Left ventricle myocardium inferior (tissue), 1 donor: ENCODE measurements at places on chromosomes 2 and 18.
A peak's percentile ranks its signal among the peaks of the same experiment; 100 is the strongest.

GRCh38 chr2:127609818-127610217, 36.1 kb upstream of the GPR17 start:
- no peaks in the 10 kb centered on the region for H3K4me1 ChIP-seq
- H3K4me3 ChIP-seq = no peak overlapping the region
- H3K27me3 ChIP-seq = no peaks in the 10 kb centered on the region

DNA sequence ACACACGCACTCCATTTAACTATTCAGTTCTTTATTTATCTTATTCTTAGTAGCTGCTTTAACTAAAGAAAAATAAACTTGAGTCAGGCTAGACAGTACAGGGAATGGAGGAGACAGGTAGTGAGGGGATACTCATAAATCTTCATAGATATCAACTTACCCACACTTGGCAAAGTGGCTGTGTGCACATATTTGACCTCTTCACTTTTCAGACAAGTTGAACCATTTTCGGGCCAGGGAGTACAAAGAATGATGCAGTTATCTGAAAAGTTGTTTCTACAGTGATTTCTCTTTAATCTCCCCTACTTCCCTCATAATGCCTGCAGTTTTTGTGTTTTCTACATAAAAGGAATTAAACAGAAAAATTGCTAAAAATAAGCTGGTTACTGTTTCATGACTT, 307.5 kb downstream of the GULP1 start:
- H3K4me1 ChIP-seq = no peaks in the 10 kb centered on the region
- peak overlapping the region; percentile 59 for H3K27ac ChIP-seq
- no peak overlapping the region for H3K4me3 ChIP-seq
- DNase-seq = no peak
- H3K27me3 ChIP-seq = no peaks in the 10 kb centered on the region

- H3K27ac ChIP-seq = peak within 1 kb of the TSS; percentile 75
- H3K27me3 ChIP-seq = peaks cover 3% of the 10 kb centered on the region
- DNase-seq = peak; percentile 49
- H3K36me3 ChIP-seq = no peaks in the 10 kb centered on the region
- peaks cover 38% of the 10 kb centered on the region for H3K4me1 ChIP-seq
- peak within 1 kb of the TSS; percentile 78 for H3K4me3 ChIP-seq
Measured at GRCh38 chr2:216632952-216633615, at the start of gene IGFBP2. TSS of gene IGFBP2 (plus strand) at chr2:216633420. CDS start at chr2:216633524, 104 bp downstream.

DNA sequence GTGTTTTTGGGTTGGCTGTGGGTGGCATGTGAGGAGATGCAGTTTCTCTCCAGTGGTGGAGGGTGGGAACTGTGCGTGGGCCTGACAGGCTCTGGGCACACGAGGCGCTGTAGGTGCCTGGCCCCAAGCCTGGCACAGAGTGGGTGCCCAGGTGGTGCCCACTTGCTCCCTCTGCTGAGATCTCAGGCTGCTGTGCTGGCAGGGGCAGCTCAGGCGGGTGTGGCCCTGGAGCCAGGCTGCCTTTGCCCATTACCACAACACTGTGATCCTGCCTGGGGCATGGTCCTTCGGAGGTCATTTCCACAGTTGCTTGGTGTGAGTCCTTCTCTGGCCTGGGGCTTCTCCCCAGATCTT, 20.4 kb downstream of the TSHZ1 start:
- H3K4me3 ChIP-seq = no peak overlapping the region
- H3K4me1 ChIP-seq = peaks cover 56% of the 10 kb centered on the region
- no peak for DNase-seq
- peaks cover 8% of the 10 kb centered on the region for H3K36me3 ChIP-seq
- peak overlapping the region; percentile 63 for H3K27ac ChIP-seq

GRCh38 chr2:3122525-3122924, 255.1 kb downstream of the EIPR1 start:
- H3K4me3 ChIP-seq = no peak overlapping the region
- peaks cover 11% of the 10 kb centered on the region for H3K27me3 ChIP-seq
- DNase-seq = no peak
- H3K27ac ChIP-seq = no peak overlapping the region
- peaks cover 7% of the 10 kb centered on the region for H3K4me1 ChIP-seq
- H3K36me3 ChIP-seq = no peaks in the 10 kb centered on the region

GRCh38 chr2:13000664-13001363, 284.1 kb downstream of the TRIB2 start:
- H3K27ac ChIP-seq = peak overlapping the region; percentile 67
- no peak for DNase-seq
- H3K36me3 ChIP-seq = no peaks in the 10 kb centered on the region
- no peaks in the 10 kb centered on the region for H3K27me3 ChIP-seq
- peaks cover 50% of the 10 kb centered on the region for H3K4me1 ChIP-seq
- peak overlapping the region; percentile 52 for H3K4me3 ChIP-seq

DNA sequence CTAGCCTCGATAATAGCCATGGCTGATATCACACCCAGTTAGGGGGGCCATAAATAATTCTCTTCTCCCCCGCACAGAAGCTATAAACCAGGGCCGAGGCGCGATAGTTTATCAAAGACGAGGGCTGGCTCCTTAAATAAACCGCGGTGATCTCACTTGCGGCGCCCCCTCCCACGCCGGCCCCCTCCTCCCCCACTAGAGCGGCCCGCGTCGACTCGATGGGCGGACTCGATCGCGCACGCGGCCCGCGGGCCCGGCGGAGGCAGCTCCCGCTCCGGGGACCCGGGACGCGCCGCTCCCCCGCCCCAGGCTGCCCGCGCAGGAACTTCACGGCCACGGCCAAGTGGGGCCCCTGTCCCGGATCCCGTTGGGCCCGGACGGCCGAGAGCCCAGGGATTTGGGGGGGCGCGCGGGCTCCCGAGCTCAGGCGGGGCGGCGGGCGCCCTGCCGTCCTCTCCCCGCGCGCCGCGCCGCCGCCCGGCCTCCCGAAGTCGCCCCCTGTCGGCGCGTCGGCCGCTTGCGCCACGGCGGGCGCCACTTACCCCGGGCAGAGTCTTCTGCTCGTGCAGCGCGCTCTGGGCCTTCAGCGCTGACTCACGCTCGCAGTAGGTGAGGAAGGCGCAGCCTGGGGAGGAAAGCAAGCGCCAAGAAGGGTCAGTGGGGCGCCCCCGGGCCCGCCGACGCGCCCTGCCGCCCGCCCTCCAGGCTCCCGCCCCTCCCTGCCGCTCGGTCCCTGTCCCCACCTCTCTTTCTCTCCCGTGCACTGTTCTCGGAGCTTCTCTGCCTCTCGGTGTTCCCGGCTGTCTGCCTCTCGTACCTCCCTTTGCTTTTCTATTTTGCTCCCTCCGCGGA, 80.4 kb downstream of the CELF4 start:
- no peak for DNase-seq
- H3K36me3 ChIP-seq = no peaks in the 10 kb centered on the region
- H3K4me3 ChIP-seq = peak overlapping the region; percentile 41
- H3K4me1 ChIP-seq = peaks cover 6% of the 10 kb centered on the region
- no peak overlapping the region for H3K27ac ChIP-seq
- peaks cover 100% of the 10 kb centered on the region for H3K27me3 ChIP-seq
